ENCODE measurements at places on chromosomes 5 and 9. TPM values are rescaled to one million over a fixed set of nuclear protein-coding genes. Genes with fewer than 3 reads are reported as not detected.

F2RL1 gene
- total RNA-seq, result 2.9 TPM

DRD1 gene
- total RNA-seq, result 0.33 TPM

HK3 gene
- not detected for total RNA-seq

INSL4 gene
- total RNA-seq, result 0.38 TPM

S1PR3 gene
- 1.1 TPM for total RNA-seq

TDRD7 gene
- 11.9 TPM for total RNA-seq

TAF11L10 gene
- 17.3 TPM for total RNA-seq

ABO gene
- 0.11 TPM for total RNA-seq

ENTPD8 gene
- 0.14 TPM for total RNA-seq

IRGM gene
- total RNA-seq, result not detected

- ATAC-seq, result no peak
Observed at GRCh38 chr5:100790951-100791350, 112.1 kb downstream of the ST8SIA4 start.

- ATAC-seq, result no peak
Observed at GRCh38 chr9:110291921-110292557, 35.7 kb upstream of the TXN start.

- ATAC-seq, result no peak
Observed at GRCh38 chr5:1647580-1647979, 123.8 kb upstream of the LPCAT1 start.

GRCh38 chr5:61732369-61732768 is 400.3 kb downstream of the ZSWIM6 start:
- peak; percentile 68 for ATAC-seq

- peak; percentile 79 for ATAC-seq
Observed at GRCh38 chr5:158819095-158819494, 280.6 kb downstream of the EBF1 start.

DNA sequence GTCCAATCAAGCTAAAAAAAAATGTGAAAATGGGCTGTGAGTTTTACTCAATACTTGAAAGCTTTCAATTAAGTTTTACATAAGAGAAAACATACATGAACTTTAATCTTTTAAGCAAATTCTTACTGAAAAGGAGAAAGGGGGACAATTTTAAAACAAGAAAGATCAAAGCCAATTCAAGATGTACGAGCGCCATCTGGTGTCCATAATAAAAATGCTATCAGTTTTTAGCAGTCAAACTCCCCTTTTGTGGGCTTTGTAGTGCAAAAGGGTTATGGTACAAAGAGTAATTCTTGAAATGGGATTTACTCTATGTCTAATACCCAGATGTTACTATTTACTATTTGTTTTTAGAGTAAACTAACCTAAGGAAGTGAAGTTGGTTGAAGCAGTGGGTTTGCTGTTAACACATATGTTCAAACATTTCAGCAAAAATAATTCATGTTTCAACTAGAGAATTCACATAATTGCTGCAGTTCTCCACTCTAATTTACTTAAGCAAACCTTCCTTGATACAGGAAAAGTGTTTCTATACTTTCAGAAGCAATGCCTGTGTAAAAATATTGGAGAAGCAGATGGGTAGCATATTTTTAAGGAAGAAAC is 228.2 kb upstream of the TYRP1 start:
- ATAC-seq, result no peak

GRCh38 chr5:159657771-159658170 is 258.5 kb upstream of the ADRA1B start:
- no peak for ATAC-seq

- ATAC-seq, result no peak
Observed at GRCh38 chr9:113484258-113484730, 20.8 kb downstream of the RGS3 start.

GRCh38 chr5:34538026-34538672 is 118.0 kb upstream of the RAI14 start:
- no peak for ATAC-seq

GRCh38 chr9:110977259-110977709 is 61.0 kb downstream of the LPAR1 start:
- ATAC-seq, result no peak

DNA sequence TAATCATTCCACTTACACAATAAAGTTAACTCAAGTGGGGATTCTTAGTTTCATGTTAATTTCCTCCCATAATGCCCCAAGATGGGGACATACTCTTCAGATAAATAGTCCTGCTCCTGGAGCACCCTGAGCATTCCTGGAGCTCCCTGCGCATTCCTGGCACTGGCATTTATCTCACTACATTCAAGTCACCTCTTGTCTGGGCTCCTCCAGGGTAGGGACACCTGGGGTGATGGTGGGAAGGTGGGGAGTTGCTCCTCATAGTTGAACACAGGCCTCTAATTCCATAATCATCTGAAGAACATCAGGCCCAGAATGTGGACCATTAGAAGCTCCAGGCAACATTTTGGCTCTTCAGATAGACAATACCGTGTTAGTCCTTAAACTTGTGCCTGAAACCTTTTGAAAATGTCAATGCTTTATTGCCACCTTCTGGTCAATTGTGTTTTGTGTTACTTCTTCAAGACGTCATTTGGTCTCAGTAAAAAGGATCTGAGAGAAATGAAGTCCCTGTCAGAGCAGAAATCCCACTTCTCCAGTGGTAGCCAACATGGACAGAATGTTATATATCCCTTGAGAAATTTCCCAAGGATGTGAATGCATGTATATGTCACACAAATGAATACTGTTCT is 14.2 kb upstream of the AGGF1 start:
- ATAC-seq, result peak; percentile 56

- no peak for ATAC-seq
Observed at GRCh38 chr5:169149317-169149716, 151.6 kb downstream of the SLIT3 start.

DNA sequence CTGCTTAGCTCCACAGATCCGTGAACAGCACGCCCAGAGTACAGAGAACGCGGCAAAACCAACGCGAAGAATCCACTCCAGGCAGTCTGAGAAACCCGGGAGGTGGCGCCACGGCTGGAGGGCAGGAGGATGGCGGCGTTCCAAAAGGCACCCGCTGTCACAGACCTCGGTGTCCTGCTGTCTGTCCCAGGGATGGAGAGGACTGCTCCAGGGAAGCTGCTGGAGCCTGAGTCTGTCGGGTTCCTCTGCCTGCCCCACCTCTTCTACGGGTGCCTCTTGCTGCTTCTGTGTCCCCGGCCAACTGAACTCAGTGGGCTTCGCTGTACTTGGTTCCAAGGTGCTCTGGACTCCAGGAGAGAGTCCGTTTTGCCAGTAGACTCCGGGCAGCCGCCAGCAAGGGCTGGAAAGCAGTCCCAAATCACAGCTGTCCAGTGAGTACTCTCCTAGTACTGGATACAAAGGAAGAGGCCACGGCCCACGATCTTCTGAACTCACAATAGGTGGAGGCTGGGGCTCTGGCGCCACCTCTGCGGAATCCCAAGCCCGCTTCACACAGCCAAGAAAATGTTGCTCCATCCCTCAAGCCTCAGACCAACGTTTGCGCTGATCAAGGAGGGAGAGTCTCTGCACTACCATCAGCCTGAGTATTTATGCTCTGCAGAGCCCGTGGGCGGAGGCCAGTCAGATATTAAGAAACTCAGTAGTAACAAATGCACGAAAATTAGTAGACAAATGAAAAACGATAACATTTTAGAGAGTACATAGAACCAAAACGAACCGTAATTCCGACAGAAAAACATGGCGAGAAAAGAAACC is 440 bp downstream of the ANXA2R start:
- peak; percentile 47 for ATAC-seq

DNA sequence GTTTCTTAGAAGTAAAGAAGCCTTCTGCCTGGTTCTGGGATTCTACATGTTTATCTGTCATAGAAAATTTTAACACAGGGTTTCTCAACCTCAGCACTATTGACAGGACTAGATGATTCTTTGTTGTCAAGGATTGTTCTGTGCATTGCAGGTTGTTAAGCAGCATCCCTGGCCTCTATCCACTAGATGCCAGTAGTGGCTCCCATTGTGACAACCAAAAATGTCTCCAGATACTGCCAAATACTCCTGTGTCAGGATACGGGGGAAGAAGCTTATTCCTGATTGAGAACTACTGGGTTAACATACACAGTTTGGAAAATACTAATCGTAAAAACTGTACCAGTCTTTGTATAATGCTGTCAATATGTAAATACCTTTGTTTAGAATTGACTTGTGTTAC is 167.1 kb downstream of the NIPBL start:
- no peak for ATAC-seq

- no peak for ATAC-seq
Observed at GRCh38 chr9:119020730-119021333, 348.4 kb downstream of the BRINP1 start.

- no peak for ATAC-seq
Observed at GRCh38 chr9:90801973-90802322, 329 bp downstream of the SYK start.

DNA sequence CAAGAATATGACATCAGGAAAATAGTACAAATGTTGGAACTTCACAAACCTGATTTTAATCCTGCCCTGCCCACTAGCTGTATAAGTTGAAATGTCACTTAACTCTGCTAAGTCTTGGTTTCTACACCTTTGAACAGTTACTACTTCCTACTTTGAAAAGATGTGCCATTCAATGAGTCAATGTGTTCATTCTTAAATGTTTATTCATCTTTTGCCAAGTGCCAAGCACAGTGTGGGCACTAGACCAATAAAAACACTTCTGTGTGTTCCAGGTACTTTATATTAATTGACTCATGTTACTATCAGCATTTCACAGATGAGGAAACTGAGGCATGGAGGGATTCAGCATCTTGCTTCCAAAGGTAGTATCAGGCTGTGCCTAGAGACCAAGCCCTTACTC is 12.8 kb downstream of the PDCL start:
- ATAC-seq, result no peak

- ATAC-seq, result peak; percentile 6
Observed at GRCh38 chr5:134099939-134100282, 14.6 kb upstream of the TCF7 start.

DNA sequence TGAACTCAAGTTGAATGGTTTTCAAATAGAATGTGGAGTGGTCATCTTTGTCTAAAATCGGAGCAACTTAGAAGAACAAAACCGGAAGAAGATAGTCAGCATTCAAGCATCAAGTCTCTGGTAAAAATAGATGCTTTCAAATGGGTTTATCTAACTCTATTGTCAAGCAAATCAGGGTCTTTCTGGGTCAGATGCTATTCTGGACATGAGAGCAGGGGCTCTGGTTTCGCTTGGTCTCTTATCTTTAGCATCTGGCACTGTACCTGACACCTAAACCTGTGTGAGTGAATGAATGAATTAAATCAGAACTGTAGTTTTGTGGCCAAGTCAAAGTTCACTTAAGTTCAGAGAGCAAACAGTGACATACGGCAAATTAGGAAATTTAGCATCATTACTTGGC is 173.5 kb downstream of the SLIT3 start:
- no peak for ATAC-seq

DNA sequence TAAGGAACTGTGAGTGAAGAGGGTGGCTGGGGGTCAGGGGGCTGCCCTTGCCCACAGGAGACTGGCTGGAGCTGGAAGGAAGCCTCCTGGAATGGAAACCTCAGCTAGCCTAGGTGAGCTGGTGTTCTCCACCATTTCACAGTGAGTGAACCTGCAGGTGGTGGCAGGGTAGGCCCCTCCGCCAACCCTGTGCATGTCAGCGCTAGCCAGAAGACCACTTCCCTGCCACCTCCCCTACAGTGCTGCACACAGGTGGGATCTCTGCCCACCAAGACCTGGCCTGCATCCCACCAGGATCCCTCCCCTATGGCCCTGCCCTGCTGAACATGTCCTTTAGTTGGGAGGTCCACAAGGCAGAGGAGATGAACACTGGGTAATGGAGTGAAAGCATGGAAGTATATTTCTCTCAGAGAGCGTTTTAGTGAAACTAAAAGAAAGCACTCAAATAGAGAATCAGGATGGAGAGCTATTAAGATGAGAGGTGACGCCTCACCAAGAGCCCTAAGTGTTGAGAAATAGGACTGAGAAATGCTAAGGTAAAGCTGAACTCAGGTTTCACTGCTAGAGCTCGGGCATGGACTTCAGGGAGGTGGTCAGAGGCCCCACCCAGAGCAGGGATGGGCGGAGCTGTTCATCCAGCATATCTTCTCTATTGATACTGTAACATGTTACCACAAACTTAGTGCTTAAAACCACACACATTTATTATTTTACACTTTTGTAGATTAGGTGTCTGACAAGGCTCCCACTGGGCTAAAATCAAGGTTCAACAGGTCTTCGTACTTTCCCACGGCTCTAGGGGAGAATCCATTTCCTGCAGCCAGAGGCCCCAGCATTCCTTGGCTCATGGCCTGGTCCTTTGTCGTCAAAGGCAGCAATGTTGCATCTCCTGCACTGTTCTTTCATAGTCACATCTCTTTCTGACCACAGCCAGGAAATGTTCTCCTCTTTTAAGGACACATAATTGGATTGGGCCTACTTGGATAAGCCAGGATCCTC is 83.2 kb downstream of the DIRAS2 start:
- no peak for ATAC-seq
